COLO829 (cell line): ENCODE measurements at places on chromosomes 5 and 9.

- DNase-seq = no peak
Observed at GRCh38 chr9:17578577-17578910, 322 bp upstream of the SH3GL2 start.

DNA sequence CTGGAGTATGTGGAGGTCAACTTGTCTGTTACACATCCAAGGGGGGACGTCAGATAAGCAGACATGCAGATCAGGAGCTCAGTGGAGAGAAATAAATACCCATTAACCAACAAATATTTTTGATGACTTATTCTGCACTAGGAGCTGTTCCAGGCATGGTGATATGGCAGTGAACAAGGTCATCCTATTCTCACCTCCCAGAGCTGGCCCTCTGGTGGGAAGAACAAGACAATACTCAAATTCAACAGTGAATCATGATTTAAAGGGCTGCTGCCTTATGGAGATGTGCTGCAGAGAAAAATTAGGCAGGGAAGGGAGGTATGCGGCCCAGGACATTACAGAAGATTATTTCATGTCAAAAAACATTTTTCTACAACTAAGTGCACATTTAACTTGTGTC lies 36.5 kb downstream of the SYK start:
- DNase-seq = no peak

- peak; percentile 69 for DNase-seq
Observed at GRCh38 chr9:96317335-96317980, 15.5 kb upstream of the HSD17B3 start.

- no peak for DNase-seq
Observed at GRCh38 chr5:17379100-17379951, 118.7 kb upstream of the TAF11L2 start.

GRCh38 chr9:89723469-89724100 lies 118.8 kb downstream of the GADD45G start:
- DNase-seq = no peak

- DNase-seq = no peak
Observed at GRCh38 chr5:174789596-174789995, 65.2 kb downstream of the MSX2 start.

DNA sequence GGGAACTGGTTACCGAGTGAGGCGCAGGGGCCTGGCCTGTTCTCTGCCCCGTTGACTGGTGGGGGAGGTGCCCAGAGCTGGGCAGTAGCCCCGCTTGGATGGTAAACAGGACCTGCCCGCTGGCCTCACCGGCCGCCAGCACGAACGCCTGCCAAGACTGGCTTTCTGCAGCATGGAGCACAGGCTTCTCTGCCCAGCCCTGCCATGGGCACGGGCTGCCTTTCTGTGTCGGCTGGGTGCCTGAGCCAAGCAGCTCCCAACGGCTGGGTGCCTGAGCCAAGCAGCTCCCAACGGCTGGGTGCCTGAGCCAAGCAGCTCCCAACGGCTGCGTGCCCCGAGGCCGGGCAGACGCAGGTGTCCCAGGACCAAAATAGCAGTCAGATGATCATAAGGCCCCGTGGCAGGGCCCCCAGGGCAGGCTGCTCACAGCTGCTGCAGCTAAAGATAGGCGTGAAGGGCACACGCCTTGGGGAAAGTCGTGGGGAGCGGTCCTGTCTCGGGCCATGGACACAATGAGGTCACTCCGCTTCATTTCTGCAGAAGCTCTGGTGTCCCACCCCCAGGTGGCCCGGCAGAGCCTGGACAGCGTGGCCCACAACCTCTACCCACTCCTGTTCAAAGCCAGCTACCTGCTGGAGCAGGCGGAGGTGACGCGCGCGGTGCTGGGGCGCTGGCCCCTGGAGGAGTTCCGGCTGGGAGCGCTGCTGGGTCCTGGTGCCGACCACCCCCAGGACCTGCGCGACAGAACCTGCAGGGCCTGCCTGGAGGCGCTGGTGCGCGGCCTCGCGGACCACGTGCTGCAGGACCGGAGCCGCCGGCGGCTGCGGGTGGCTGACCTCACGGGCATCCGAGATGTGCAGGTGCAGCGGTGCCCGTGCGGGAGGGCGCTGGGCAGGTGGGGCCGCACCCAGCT lies at the start of gene LRRC14B:
Gene LRRC14B (plus strand): TSS at position 460 of the 913 bp plus-strand sequence. CDS start 44 bp downstream, at position 504.
- DNase-seq = no peak

- no peak for DNase-seq
Observed at GRCh38 chr9:117875886-117876285, 171.7 kb downstream of the TLR4 start.

DNA sequence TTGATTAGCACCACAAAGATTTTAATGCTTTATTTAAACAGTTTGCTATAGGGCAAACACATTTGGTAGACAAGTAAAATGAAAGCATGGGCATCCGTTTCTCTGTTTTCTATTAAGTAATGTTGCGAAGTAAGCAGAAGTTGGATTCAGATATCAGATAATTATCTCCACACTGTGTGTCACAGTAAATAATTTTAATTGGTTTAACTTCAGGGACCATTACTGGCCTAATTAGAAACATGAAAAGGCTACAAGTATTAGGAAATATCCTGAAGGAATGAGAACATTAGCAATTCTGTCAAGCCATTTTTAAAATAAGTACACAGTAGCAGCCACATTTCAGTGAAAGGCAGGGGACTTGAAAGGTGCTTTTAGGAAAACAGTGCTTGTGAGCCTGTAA lies 975.4 kb downstream of the NR2F1-AS1 start:
- DNase-seq = no peak

DNA sequence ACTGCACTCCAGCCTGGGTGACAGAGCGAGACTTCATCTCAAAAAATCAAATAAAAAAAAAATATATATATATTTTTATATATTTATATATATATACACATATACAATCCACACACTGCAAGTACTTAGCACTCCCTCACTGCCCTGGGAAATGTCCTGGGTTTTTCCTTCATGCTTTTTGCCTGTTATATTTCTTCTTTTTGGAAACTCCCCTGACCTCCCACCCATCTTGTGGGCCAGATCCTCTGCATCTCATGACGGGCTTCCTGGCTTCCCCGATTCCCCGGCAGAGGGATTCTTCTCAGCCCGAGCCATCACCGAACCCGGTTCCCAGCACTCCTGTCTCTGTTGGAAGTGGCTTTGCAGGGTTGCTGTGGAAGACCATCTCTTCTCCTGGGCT lies 39.5 kb upstream of the NCS1 start:
- no peak for DNase-seq

DNA sequence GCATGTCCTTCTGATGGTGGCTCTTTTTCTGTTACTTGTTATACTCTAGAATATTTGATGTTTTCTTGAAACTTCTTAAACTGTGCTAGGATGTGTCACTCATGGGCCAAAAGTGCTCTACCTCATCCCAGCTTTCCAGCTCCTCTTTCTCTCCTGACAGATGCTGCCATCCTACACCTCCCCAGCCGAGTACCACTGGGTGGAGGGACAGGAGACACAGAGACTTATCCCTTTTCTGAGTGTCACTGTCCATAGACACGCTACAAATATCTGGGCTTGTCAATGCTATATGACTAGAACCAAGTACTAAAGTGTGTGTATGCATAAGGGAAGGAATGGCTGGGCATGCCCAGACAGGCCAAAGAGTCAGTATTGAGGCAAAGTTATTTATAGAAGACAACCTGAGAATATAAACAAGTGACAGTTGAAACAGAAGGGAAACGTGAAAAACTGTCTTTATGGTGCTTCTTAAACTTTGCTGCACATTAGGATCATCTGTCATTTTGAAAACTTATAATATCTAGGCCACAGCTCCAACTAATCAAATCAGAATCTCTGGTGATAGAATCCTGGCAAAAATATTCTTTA lies 188.0 kb downstream of the CARTPT start:
- no peak for DNase-seq

DNA sequence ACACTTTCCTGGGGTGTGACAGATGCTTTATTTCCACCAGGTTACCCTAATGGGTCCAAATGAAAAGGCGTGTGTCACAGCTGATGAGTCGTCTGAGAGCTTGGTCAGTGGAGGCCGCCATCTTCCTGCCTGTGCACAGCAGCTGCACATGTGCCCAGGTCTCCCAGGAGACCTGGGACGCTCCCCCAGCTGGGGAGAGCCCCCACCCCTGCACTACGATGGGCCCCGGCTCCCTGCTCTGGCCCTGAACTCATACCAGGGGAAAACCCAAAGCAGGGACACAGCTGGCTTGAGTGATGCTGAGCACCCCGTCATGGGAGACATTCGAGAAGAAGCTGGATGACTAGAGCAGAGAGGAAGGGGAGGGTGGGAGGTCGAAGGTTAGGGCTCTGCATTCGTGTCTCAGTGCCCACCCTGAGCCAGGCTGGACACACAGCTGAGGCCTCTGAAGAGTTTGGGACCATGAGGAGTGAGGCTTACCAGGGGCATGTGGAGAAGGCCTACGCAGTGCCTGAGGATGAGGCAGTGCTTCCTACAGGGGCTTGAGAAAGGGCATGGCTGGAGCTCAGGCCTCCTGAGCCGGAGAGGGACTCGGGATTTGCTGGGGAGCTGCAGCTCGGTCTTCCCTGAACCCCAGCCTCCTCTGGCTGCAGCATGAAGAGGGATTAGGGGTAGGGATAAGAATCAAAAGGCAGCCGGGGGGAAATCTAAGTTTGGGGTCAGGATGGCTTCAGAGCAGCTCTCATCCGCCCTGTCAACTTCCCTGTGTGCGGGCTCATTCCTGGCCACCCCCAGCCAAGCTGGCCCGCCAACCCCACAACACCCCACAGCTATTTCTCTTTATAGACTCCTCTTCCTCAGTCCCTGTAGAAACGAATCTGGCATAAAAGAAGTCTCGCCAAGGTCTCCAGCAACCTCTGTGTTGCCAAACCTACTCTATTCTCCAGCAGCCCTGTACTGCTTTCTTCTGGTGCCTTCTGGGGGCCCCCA lies 42.2 kb upstream of the RNU6ATAC start:
- no peak for DNase-seq

DNA sequence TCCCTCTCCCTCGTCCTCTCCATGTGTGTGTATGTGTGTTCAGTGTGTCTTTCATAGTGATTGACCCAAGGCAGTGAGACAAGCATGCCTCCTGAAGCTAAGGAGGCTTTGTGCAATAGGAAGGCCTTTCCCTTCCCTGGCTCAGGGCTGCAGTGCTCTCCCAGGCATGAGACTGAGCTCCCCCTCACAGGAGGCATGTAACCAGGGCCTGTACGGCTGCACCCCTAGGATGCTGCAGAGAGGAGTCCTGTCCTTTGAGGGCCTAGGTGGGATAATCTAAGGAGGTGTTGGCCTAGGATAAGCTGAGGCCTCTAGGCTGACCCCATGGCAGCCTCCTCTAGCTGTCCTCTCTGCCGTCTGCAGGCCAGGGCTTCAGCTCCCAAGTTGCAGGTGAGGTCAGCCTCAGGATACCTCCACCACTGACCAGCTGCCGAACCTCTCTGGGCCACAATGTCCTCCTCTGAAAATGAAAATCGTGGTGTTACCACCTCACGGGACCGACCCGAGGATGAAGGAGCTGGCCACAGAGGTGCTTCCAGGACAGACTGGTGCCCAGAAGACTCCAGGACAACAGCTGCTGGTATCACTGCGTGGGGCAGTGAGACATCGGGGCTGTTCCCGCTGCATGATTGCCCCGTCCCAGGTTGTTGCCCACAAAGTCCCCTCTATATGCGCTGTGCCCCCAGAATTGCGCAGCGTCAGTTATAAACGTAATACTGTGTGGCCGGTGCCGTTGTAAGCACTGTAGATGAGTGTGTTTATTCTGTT lies 129.6 kb downstream of the BARX1 start:
- DNase-seq = no peak

GRCh38 chr9:91795598-91796241 lies 154.3 kb downstream of the ROR2 start:
- DNase-seq = peak; percentile 21

GRCh38 chr9:95311961-95312360 lies 5.5 kb downstream of the FANCC start:
- DNase-seq = no peak

DNA sequence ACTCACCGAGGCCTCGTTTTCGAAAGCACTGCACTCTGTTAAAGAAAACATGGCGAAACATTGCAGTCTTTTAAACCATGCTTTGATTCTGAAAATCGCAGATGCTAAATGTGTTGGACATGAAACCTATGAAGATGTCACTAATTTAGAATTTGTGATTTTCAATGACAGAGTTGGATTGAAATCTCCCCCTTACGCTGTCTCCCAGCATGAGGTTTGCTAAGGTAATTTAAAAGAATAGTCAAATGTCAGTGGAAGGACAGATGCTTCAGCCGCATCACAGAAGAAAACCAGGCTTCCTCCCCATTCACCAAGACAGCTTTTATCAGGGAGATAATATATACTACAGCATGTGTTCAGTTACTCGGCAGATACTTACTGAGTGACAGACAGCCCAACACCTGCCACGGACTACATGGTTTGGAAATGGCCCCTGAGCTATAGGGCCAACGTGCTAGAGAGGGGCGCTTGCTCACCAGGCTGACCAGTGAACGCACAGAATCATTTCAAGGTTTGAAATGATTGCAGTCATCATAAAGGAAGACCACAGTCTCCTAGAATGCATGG lies 136.9 kb downstream of the ADAMTS16 start:
- no peak for DNase-seq

DNA sequence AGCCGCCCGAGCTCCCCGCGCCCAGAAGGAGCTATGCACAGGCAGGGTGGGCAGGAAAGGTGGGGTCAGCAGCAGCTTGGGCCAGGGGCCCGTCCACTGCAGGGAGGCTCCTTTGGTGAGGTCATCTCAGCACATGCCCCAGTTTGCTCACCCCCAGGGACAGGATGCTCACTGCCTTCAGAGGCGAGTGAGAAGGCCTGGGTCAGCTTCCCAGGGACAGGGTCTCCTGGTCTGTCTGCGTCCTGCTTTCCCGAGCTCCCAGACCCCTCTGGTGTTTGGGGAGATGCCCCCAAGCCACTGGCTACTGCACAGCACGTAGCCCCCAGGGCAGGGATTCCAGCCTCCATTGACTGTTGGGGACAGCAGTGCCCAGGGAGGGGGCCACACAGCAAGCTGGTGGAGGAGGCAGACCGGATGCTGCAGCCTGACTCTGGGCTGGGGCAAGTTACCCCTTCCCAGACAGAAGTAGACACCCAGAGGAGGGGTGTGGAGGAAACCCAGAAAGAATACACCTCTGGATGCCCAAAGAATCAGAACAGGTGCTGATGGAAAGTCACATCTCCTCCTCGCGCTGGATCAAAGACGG lies 581 bp upstream of the SARDH start:
- DNase-seq = no peak

DNA sequence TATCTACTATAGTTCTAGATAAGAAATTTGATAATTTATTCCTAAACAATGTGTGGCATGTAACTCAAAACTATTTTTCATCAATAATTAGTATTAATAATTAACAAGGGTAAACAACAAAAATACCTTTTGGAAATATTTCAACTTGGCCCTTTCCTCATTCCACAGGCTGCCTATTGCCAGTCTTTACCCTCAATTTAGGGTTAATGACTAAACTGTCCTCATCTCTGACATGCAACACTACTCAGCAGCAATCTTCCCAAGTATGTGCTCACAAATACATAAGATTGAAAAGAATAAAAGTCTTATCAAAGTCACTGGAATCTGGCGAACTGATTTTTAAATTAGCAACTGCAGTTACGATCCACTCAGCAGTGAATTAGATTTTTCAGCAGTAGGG lies 153.6 kb downstream of the GLIS3 start:
- DNase-seq = no peak

GRCh38 chr9:126131066-126132010 lies 195.3 kb upstream of the MVB12B start:
- DNase-seq = no peak
